ENCODE measurements at places on chromosomes 2 and 18.

GRCh38 chr2:212078103-212078502 is 460.5 kb downstream of the ERBB4 start:
- no peak for DNase-seq

GRCh38 chr18:32056613-32057358 is 34.9 kb upstream of the RNF138 start:
- DNase-seq = no peak

DNA sequence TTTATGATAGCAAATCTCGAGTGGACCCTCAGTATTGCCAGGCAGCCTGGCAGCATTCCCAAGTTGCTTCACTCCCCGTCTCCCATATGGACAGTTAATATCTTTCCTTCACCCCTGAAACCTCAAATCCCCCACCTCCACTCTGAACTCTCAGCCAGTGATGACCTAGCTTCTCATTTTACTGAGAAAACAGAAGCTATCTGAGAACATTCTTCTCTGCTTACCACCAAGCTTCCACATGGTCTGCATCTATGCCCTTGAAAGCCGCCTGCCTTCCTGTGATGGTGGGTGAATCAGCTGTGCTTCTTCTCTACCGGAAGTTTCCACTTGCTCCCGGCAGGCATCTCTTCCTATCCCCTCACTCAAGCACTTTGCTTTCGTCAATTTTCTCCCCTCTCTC is 529.2 kb downstream of the EPHA4 start:
- DNase-seq = peak; percentile 36

- no peak for DNase-seq
Measured at GRCh38 chr2:241009191-241009590, 10.8 kb downstream of the SNED1 start.

- peak; percentile 5 for DNase-seq
Measured at GRCh38 chr2:48912110-48912509, 156.6 kb upstream of the LHCGR start.

GRCh38 chr18:35611518-35611917 is 30.0 kb downstream of the GALNT1 start:
- DNase-seq = no peak

GRCh38 chr18:47932603-47933002 is 2.1 kb upstream of the SMAD2 start:
- no peak for DNase-seq

- DNase-seq = no peak
Measured at GRCh38 chr18:66764230-66764629, 160.3 kb upstream of the CDH19 start.

GRCh38 chr18:56641714-56642337 is 3.4 kb upstream of the TXNL1 start:
- DNase-seq = peak; percentile 22

- peak; percentile 36 for DNase-seq
Measured at GRCh38 chr2:196482119-196483065, 157.1 kb upstream of the CCDC150 start.

- no peak for DNase-seq
Measured at GRCh38 chr2:176851889-176852483, 360.6 kb upstream of the HNRNPA3 start.

- peak; percentile 66 for DNase-seq
Measured at GRCh38 chr18:9413576-9413975, 61.7 kb upstream of the RALBP1 start.

GRCh38 chr18:13379062-13379865 is 160.7 kb downstream of the LDLRAD4 start:
- no peak for DNase-seq

GRCh38 chr18:48997985-48998831 is 47.4 kb upstream of the SMAD7 start:
- DNase-seq = peak; percentile 89

GRCh38 chr2:9266711-9267110 is 60.1 kb downstream of the ASAP2 start:
- peak; percentile 69 for DNase-seq

- peak; percentile 44 for DNase-seq
Measured at GRCh38 chr2:18284331-18284730, 276.1 kb downstream of the RDH14 start.

DNA sequence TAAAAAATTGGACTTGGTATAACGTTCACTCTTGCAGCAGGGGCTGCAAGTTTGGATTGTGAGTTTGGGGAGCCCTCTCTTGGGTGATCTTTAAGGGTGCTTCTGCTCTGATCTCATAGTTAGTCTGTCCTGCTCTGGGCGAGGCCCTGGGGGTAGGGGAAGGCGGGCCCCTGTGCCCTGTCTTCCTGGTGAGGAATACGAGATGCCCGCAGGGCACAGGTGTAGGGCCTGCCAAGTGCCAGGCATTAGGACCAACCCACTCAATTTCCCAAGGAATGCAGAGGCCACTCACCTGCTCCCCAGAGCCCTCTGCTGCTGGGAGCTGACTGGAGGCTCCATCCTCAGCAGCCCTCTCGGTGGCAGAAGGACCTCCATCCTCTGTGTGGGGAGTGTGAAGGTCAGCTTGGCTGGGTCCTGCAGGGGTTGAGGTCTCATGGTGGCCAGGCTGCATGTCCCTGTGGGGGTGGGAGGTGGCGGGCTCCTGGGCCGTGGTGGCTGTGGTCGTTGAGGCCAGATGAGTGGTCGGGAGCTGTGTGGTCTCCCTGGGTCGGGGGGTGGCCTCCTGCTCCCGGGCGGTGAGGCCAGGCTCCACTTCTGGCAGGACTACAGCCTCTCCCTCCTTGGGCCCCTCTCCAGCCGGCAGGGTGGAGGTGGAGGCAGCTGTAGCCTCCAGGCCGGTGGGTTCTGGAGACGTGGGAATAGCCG is 21.3 kb downstream of the SDC1 start:
- DNase-seq = no peak

- DNase-seq = no peak
Measured at GRCh38 chr2:133993160-133993559, 260.7 kb upstream of the MGAT5 start.

DNA sequence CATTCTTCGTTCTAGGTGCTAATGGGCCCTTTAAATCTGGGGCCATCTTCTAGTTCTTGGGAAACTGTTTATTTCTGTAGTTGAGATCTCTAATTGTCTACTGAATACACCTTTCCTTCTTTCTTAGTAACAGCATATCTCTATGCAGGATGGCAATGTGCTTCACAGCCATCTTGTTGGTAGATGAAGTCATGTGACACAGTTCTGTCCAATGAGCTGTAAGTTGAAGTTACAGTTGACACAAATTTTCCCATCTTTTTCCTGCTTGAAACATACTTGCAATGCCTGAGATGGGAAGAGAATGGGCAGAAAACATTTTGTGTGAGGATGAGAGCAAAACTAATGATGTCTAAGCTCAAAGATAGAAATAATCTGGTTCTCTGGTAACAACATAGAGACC is 57.3 kb upstream of the PHLPP1 start:
- DNase-seq = no peak

DNA sequence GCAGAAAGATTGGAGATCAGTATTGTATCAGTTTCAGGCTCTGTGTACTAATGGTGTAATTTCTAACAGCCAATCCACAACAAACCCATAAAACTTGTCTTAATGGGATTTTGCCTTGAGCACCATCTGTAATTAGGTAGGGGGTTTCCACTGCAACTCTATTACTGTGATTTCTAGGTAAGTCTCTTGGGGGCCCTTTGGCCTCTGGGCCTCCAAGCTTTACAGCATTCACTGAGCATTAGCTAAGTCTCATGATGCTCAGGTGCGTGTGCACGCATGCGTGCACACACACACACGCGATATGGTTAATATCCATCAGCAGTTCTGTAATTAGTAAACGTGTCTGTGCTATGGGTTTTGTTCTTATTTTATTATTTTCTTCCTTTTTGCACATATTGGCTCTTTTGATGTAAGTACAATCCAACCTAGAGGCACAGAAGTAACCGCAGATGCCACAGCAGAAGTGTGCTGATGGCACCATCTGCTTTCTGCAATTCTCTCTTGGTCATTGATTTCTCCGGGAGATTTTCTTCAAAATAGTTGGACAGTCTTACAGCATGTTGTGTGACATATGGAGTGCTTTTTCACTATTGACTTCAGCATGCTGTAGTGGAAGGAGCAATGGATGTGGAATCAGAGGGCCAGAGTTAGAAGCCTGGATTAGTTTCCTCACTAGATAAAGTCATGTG is 592.0 kb downstream of the LRRTM4 start:
- no peak for DNase-seq

DNA sequence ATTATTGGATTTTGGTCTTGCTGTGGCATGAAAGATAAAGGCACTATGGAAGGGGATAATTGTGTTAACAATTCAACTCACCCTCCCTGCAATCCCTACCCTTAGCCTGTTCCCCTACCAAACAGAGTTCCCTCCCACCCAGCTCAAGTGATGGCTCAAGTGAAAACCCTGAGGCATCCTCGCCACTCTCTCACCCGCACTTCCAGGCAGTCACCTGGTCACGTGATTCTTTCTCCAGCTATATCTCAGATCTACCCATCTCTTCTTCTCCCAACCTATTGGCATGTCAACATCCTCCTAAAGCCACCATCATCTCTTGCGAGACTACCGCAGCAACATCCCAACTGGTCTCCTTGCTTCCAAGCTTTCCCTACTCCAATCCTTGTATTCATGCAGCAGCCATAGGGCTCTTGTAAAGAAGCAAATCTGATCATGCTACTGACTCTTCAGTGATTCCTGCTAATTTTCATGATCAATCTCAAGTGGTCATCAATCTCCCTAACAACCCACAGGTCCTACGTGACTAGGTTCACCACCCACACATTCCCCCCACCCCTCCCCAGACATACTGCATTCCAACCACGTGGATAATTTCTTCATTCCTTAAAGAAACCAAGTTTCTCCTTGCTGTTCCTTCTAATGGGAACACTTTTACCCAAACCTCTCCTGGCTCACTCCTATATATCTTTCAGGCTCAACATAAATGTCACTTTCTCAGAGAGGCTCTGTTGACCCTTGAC is 66.7 kb downstream of the MBD2 start:
- DNase-seq = no peak

GRCh38 chr18:3713708-3714107 is 263.7 kb downstream of the TGIF1 start:
- DNase-seq = no peak

- peak; percentile 87 for DNase-seq
Measured at GRCh38 chr18:23209031-23209430, 73.7 kb downstream of the CABLES1 start.

- no peak for DNase-seq
Measured at GRCh38 chr2:15058015-15058720, 425.7 kb downstream of the LRATD1 start.

- DNase-seq = no peak
Measured at GRCh38 chr2:237577956-237578870, 11.8 kb downstream of the PRLH start.

GRCh38 chr2:237698358-237698694 is 70.9 kb downstream of the LRRFIP1 start:
- DNase-seq = no peak

DNA sequence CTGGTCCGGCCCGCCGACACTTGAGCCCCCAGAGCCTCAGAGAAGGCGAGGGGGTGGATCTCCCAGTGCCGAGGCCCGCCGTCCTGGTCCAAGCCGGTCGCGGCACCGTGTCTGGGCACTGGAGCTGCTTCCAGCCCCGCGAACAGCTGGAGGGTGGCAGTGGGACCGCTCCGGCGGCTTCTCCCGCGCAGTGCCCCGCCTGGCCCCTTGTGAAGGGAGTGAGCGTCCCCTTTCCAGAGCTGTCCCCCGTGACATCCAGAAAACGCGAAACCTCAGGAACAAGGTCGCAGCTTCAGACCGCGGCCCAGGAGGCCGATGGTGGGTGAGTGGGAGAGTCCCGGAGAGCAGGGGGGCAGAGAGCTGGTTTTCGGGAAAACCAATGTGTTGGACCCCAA is 579 bp upstream of the EMX1 start:
- no peak for DNase-seq

- peak; percentile 64 for DNase-seq
Measured at GRCh38 chr18:3773303-3773702, 323.3 kb downstream of the TGIF1 start.

DNA sequence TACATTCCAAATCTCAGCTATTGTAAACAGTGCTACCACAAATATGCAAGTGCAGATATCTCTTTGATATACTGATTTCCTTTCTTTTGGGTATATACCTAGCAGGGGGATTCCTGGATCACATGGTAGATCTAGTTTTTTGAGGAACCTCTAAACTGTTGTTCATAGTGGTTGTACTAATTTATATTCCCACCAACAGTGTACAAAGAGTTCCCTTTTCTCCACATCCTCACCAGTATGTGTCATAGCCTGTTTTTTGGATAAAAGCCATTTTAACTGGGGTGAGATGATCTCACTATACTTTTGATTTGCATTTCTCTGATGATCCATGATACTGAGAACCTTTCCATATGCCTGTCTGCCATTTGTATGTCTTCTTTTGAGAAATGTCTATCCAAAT is 6.3 kb upstream of the CCNT2 start:
- DNase-seq = peak; percentile 49

- no peak for DNase-seq
Measured at GRCh38 chr2:61263830-61264229, 101.8 kb downstream of the C2orf74 start.

GRCh38 chr2:105127289-105127915 is 89.5 kb downstream of the MRPS9 start:
- no peak for DNase-seq

DNA sequence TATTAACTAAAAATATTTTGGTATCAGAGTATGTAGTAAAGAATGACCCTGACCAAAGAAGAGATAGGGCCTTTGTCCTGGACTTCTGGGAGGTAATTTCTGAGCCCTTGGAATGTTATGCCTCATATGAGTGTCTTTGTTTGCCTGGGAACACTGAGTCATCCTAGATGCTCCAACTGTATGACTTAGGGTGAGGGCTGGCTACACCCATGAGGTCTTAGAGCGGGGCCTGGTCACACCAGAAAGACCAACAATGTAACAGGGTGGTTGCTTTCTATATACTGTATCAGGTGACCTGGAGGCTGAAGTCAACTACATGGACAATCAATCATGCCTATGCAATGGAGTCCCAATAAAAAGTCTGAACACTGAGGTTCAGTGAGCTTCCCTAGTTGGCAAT is 253.1 kb downstream of the MBD2 start:
- DNase-seq = no peak

- DNase-seq = peak; percentile 24
Measured at GRCh38 chr2:224523626-224524577, 61.3 kb downstream of the CUL3 start.
